ENCODE measurements at places on chromosomes 11 and 22.

- DNase-seq = no peak
Measured at GRCh38 chr11:43067681-43068080, 244.1 kb upstream of the API5 start.

DNA sequence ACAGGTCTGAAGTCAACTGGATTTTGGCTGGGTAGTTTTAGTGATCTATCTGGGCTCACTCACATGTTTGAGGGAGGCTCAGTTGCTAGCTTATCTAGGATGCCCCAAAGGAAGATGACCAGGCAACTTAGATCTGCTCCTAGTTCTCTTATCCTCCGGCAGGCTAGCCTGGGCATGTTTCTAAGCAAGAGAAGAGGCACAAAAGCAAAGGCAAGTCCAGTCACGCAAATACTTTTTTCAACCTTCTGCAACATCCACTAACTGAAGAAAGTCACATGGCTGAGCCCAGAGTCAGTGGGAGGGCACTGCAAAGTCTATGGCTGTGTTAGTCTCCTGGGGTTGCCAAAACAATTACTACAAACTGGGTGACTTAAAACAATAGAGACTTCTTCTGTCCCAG lies 32.9 kb upstream of the FSHB start:
- no peak for DNase-seq

- no peak for DNase-seq
Measured at GRCh38 chr22:31912407-31912743, 32.0 kb upstream of the YWHAH start.

DNA sequence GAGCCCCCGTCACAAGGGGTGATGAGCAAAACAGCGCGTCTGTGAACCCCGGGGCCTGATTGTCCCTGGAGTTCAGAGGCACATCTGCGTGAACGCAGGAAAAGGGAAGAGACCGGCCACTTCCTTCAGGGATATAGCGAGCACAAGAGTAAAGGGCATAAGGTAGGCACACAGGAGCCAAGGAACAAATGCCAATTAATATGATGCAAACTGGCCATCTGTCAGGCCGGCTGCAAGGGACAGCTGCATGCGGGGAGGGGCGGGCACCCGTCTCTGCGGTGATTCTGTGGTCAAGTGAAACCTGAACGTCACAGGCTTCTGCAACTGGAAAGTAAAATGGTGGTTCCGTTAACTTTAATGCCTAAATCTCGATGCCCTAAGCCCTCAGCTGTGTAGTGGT lies 64.7 kb downstream of the TRIM29 start:
- no peak for DNase-seq

- no peak for DNase-seq
Measured at GRCh38 chr22:20426259-20426615, 11.4 kb downstream of the SCARF2 start.

- no peak for DNase-seq
Measured at GRCh38 chr22:48843640-48844039, 984.0 kb downstream of the BRD1 start.

DNA sequence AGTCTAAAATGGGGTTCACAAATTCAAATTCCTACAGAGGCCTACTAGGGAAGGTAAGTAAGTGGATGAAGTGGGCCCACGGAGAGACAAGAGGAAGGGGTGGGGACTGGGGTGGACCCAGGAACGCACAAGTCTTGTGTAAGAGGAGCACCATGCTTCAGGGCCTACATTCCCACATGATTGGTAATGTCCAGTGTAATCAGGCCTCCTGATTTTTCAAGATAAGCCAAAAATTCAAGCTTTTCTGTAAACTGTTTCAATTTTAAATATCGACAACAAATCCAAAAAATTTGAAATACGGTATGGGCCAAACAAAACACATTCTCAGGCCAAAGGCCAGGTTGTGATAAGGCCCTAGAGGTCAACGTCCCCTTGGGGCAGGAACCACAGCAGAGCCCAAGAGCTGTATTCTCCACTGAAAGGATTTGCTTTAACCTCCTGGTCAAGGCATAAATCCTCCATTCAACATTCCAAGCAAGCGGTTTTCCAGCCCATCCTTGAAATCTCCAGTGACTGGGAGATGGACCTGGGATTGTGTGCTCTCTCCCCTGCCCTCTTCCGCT lies 116.4 kb downstream of the TRIM29 start:
- no peak for DNase-seq

DNA sequence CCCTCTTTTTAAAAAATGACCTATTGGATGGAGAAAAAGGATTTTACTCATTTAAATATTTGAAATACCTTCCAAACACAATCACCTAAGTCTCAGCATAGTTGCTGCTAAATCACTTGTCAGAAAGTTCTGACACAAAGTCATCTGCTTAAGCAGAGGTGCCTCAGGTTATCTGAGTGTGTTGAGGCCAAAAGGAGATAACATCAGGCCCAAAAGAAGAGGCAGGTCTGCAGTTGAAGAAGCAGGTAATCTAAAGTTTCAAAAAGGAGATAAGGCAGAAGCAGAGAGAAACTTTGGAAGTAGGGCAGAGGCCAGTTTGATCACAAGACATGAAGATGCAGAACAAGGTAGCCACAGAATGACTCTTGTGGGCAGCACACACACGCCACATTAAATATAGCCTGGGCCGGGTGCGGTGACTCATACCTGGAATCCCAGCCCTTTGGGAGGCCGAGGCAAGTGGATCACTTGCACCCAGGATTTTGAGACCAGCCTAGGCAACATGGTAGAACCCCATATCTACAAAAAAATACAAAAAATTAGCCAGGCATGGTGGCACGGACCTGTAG lies 175.7 kb upstream of the API5 start:
- no peak for DNase-seq

DNA sequence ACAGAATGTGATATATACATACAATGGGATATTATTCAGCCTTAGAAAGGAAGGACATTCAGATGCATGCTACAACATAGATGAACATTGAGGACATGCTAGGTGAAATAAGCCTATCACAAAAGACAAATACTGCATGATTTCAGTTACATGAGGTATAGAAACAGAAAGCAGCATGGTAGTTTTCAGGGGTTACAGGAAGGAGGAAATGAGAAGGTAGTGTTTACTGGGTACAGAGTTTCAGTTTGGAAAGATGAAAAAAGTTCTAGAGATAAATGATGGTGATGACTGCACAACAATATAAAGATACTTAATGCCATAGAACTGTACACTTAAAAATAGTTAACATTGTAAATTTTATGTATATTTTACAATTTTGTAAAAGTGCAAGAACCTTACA lies 266.7 kb upstream of the C11orf87 start:
- no peak for DNase-seq

All from NCI-H187 treated with DMSO at 0.1 percent for 48 hours (cell line).